ENCODE measurements at places on chromosomes 4 and X.

DNA sequence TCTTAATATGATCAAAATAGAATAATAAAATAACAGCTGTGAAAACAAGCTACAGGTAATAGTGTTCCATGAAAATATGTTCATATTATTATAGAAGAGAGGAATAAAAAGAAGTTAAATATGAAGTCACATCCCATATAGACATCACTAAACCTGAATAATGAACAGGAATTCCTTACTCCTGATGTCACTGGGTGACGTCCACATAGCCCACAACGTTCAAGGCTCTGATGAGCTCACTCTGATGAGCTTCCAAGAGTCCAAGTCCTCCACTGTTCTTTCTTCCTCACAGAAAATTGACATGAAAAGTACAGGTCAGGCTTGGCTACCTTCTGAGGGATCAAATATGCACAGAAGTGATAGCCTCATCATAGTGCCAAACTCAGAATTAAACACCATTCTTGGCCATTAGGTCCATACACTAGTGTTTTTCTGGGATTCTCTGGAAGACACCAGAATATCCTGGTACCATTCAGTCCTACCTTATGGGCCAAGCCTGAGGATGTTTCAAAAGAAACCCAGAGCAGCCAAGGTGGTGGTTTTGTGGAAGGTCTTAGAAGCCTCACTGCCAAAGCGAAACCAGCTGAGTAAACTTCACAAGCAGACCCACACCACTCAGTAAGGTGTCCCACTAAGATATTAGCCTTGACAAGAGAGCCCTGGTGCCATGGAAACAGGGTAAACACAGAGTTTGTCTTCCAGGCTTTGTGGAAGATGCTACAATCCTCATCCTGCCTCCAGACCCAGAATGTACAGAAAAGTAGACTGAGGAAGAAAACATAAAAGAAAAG lies 138.4 kb upstream of the HHIP start:
- DNase-seq = no peak

DNA sequence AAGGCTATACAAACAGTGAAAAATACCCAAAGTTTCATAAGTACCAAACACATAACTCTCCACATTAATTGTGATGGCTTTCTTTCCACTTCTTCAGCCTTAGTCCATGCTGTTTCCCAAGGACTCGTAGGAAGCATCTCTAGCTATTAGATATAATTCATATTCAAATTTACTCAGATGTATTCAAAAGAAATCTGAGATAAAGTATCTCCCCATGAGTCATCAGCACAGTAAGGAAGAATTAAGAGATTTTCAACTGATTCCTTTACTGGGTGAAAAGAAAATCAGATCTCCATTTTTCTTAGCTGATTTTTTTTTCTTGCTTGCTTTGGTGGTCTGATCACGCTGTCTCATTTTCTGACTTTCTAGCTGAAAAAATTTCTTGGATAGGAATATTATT lies 71.7 kb downstream of the MID1 start:
- DNase-seq = peak; percentile 33

DNA sequence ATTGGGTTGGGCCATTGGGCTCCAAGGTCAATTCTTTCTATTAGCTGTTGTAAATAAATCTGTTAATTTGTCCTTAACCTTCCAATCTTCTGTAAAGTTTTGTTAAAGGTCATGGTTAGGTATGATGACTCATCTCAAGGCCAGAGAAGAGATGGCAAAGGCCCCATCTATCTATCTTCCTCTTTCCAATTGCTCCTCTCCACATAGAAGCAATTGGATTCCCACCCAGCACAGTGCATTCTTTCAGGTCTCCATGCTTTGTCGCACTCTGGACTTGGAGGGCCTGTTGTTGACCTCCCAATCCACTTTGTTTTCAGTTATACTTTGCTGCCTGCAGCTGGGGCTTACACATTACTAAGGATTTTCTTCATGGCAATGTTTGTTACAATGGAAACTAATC lies 118.5 kb downstream of the MFAP3L start:
- no peak for DNase-seq

- no peak for DNase-seq
Observed at GRCh38 chr4:119939071-119939995, 127.3 kb downstream of the MAD2L1 start.

GRCh38 chr4:825971-826330 lies at the start of gene CPLX1:
TSS of gene CPLX1 (minus strand) at chr4:826129. CDS start at chr4:824522, 1,607 bp downstream.
- DNase-seq = no peak

DNA sequence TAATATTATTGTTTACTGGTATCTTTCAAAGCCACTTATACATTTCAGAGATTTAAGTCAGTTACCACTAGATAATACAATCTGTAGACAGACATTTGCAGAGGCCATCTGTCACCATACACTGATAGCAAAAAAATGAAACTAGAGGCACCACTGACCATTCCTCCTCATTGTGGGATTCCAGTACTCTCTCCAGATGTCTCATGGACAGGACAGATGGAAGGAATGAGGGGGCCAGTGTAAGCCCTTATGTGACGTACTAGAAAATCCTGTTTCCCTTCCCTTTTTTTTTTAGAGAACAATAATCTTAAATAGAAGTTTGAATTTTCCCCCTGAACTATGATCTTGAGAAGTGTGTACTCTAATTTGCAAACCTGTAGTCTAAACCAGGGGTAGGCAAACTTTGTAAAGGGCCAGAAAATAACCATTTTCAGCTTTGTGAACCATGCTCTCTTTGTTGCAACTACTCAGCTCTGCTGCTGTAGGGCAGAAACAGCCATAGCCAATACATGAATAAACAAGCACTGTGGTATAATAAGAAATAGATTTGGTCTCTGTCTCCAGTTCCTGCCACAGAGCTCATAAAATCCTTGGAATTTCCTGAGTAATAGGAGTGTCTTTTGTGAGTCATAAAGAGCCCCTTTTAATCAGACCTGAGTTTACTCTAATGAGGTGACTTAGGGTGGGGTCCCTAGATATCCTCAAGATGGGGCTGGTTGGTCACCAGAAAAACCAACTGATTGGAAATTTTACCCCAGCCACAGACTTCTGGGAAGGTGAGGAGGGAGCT lies 90.4 kb downstream of the MOSPD2 start:
- DNase-seq = peak; percentile 19

DNA sequence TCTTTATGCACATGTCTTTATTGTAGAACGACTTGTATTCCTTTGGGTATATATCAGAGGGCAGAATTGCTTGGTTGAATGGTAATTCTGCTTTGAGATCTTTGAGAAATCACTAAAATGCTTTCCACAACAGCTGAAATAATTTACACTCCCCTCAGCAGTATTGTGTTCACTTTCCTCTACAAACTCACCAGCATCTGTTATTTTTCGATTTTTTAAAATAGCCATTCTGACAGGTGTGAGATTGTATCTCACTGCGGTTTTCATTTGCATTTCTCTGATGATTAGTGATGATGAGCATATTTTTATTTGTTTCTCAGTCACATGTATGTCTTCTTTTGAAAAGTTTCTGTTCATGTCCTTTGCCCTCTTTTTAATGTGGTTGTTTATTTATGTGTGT lies 459.8 kb downstream of the PABPC4L start:
- no peak for DNase-seq

- DNase-seq = peak; percentile 70
Observed at GRCh38 chr4:184648313-184649025, 778 bp downstream of the CASP3 start.

DNA sequence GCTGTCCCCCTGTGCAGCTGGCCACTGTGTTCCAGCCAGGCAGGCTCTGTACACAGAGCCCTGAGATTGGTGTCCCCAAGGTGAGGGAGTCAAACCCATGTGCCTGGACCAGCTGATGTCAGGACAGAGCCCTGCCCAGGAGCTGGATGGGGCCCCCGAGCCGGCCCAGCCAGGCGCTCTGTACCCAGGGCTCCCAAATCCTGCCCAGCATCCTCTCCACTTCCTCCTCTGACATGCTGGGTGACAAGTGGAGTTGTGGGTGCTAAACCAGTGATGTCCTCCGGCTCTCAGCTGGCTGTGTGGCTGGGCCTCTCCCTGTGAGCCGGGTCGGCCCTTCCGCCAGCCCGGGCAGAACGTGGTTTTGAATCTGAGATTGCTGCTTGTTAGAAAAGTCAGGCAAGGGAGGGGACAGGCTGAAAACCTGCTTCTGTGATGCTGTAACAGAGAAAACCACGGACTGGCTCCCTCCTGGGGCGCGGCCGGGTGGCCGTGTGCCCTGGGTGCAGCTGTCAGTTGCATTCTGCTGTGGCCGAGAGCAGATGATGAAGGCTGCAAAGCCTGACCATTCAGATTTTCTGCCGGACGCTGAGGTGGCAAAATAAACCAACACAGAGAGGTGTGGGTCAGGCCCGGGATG lies 7.9 kb upstream of the CPLX1 start:
- no peak for DNase-seq

DNA sequence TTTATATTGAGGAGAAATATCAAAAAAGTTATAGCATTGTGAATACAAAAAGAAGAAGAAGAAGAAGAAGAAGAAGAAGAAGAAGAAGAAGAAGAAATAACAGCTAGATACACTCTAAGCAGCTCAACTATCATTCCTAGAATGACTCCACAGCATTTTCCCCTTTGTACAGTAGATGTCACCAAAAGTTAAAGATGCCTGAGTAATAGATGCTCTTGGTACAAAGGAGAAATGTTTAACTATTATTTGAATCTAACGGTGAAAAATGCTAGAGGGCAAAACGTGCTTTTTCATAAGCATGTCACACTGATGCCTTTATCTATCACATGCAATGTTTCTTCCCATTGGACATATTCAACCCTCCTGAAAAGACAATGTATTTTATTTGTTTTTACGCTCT lies 178.4 kb upstream of the GPRIN3 start:
- peak; percentile 24 for DNase-seq

- peak; percentile 49 for DNase-seq
Observed at GRCh38 chrX:46796574-46797191, 37.8 kb upstream of the SLC9A7 start.

- DNase-seq = no peak
Observed at GRCh38 chrX:1012678-1013300, 199.7 kb downstream of the CRLF2 start.

- DNase-seq = no peak
Observed at GRCh38 chr4:60396341-60397049, 803.6 kb upstream of the ADGRL3 start.

DNA sequence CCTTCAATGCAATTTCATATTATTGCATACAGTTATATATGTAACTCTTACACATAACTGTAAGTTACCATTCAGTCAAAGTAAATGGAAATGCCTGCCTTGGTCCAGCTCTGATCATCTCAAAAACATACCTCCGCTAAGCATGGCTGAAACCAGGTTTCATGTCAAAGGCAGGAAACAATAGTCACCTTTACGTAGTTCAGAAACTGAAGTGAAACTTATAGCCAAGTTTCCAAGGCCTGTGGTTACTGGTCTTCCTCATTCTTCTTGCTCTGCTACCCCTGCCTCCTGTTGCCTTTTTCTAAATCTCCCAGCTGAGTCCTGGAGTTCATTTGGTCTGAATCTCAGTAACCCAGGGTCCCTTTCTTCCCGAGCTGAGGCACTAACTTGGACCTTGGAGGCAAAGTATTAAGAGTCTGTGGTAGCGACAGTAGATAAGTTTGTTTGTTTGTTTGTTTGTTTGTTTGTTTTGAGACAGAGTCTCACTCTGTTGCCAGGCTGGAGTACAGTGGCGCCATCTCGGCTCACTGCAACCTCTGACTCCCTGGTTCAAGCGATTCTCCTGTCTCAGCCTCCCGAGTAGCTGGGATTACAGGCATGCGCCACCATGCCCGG lies 30.8 kb downstream of the DAPP1 start:
- no peak for DNase-seq

- peak; percentile 55 for DNase-seq
Observed at GRCh38 chrX:20374900-20375438, 108.3 kb upstream of the RPS6KA3 start.

DNA sequence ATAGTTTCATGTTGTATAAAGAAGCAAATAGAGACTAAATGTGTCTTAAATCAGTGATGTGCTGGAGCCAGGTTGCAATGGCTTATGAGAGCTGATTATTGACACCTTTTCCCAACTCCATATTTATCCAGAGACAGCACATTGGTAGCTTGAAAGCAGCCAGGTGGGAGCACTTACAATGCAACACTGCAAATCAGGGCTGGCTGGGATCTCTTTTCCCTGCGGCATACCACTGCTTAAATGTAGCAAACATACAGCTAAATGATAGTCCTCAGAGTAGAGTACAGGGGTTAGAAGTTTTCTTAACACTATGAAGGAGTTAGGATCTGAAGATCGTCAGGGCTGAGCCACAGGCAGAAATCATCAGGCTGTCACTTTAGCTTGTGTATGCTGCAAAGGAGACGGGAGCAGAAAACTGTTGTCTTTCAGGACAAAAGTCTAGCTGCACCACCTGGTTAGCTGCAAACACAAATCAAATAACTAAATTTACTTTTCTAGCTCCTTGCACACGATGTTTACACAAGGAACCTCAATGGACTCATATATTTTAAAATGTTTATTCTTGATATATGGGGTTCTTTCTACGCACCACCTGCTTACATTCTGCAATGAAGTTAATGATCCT lies 527.3 kb downstream of the TLL1 start:
- DNase-seq = no peak

GRCh38 chr4:150541681-150542080 lies 40.3 kb upstream of the MAB21L2 start:
- DNase-seq = no peak

DNA sequence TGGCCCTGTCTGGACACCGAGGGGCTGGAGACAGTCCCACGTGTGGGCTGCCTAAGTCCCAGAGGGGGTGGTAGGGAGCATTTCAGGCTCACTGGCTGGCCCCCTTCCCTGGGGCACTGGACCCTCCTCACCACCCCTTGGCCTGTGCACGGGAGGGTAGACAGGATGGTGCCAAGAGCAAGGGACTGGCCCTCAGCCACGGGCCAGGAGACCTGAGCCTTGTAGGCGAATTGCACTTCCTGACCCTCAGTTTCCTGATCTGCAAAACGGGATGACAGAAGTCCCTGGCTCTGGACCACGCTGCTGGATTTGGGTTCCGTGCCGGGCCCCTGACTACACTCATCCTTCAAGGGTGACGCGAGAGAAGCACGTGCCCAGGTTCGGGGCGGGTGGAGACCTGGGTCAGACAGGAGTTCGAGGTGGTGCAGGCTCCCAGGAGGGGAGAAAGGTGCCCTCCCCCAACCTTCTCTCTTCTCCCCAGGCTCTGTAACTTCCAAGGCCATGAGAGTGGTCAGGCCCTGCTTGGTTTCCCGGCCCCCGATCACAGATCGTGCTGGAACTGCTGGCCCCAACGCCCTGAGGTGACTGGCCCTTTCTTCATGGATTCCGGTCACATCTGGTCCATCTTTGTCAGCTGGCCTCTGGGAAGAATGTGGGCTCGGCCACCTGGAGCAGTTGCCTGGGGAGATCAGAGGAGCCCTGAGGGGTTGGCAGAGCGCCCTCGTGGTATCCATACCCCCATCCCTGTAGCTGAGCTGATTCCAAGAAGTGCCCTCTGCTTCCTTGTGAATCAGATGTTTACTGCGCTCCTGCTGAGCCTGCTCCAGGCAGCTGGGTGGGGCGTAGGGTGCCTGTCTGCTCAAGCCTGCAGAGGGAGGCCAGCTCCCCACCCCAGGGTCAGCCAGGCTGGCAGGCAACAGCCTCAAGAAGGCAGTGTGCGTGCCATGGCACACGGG lies 3.3 kb downstream of the SH3BP2 start:
- no peak for DNase-seq

GRCh38 chrX:308821-309520 lies 9.6 kb downstream of the GTPBP6 start:
- DNase-seq = no peak
